Esophagus squamous epithelium (tissue), 5 donors: ENCODE measurements at places on chromosomes 4 and X.

- no peak for DNase-seq
These were observed 61.2 kb downstream of the ACOX3 start for GRCh38 chr4:8379281-8379680.

- DNase-seq: no peak
These were observed 14.9 kb downstream of the VBP1 start for GRCh38 chrX:155231163-155231562.

DNA sequence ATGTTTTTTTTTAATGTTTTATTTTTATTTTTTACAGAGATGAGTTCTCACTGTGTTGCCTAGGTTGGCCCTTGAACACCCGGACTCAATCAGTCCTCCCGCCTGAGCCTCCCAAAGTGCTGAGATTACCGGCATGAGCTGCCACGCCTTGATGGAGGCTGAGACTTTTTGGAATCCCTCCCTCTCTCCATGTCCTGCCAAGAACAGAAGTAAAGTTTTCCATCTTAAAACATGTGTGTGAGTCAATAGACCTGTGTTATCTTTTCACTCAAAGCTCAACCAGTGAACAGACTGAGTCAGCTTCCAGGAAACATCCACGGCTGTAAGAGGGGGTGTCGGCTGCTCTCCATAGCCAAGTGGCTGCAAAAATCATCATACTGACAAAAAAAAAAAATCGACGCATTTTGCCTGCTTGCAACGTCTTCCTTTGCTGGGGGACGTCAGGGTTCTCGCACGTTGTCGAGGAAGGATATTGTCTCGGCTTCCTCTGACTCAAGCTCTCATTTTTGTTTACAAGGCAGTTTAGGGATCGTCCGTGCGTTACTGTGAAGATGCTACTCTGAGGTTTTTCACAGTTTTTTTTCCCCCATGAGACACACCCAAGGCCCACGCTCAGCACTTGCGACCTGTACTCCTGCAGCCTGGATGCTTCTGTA, 10.0 kb upstream of the ASMTL start:
- DNase-seq: no peak

- DNase-seq: no peak
These were observed 11.3 kb upstream of the RTL5 start for GRCh38 chrX:72142794-72143608.

DNA sequence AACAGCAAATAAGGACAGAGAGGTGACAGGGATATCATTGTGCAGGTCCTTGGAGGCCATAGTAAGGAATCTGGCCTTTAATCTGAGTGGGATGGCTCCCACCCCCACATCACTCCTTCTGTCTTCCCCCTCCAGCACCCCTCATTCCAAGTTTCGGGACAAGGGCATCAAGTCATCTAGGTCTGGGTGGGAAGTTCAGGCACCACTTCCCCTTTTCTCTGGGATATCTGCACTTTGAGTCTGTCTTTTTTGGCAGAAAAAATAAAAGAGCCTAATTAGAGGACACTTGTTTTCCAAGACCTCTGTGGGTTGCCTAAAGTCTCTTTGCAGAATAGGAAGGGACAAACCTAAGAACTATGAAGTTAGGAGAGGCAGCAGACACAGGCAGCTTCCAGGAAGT, 60.1 kb downstream of the FUNDC1 start:
- no peak for DNase-seq

DNA sequence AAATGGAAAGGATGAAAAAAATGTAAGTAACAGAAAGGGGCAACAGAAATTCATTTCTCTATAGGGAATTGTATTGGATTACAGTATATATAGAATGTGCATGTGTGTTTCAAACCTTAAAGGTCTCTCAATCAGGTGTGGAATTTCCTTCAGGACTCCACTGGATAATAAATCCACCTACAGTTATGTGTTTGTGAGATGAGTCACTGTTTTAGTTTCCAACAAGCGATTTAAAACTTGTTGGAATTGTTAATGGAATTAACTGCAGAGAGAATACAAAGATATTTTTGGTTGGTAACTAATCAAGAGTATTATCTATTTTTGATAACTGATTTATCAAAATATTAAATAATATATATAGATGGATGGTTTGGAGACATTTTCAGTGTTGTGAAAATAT, 32.8 kb downstream of the CEP44 start:
- DNase-seq: no peak

DNA sequence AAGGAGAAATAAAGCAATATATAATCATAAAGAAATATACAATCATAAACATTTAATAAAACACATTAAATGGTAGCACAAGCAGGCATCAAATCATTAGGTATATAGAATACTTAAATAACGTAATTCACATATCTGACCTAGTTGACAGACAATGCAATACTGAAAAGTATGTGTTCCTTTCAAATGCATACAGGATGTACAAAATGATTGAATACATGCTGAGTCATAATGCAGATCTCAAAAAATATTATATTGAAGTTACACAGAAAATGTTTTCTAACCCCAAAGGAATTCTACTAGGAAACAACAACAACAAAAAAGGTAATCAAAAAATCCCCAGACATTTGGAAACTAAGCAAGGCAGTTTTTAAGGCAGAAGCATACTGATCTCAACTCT, 1072.0 kb upstream of the INTU start:
- DNase-seq: no peak

DNA sequence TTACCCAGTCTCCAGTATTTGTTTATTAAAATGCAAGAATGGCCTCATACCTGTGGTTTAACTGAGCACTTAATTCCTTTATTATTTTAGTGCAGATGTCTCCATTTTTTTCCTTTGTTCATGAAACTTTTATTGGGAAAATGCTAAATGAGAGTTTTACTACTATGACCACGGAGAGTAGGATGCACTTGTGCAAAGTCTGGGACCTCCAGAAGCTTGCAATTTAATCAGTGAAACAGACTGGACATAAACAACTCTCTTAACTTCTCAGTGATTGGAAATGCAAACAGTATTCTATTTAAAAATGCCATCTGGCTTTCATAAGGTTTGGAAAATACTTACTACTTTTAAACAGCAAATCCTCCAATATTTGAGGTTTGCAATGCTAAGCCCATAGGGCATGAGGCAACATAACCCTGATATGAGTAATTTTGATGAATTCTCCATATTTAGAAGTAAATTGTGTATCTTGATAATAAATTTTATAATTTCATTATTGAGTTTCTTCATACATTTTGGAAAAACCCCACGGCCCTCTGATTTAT, 718.7 kb upstream of the MAGEB2 start:
- no peak for DNase-seq

DNA sequence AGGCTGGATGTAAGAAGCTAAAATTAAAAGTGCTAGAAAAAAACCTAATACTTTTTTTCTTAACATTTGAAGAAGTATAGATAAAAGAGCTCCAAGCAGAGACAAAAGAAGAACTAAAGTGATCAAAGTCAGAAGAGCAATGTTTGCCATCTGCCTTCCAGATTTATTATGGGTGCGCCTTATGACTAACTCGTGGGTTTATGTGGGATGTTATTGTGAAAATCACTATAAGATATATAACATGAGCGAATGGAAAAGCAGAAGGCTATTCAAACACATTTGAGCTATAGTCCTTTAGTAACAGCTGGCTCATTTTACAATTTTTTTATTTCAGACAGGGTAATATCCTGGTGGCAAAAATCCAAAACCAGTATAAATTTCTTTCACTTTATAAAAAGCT, 1040.7 kb downstream of the RAPGEF2 start:
- DNase-seq: no peak

DNA sequence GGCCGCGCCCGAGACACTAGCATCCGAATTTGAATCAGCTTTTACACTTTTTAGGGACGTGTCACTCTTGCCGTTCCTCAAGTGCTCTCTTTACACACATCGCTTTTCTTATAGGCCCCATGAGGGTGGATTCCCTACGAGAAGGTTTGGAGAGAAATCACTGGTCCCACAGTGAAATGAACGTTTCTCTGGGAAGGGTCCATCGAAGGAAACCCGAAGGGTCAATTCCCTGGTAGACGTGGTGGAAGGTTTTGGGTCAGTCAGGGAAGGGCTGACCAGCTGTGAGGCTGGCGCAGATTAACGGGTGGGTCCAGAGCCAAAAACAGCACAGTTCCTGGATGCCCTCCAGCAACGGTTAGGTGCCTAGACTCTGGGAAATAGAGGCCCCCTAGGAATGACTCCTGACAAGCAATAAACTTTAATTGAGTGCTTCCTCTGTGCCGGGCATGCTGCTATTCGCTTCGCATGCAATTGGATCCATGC, 35.9 kb downstream of the ETDC start:
- no peak for DNase-seq

DNA sequence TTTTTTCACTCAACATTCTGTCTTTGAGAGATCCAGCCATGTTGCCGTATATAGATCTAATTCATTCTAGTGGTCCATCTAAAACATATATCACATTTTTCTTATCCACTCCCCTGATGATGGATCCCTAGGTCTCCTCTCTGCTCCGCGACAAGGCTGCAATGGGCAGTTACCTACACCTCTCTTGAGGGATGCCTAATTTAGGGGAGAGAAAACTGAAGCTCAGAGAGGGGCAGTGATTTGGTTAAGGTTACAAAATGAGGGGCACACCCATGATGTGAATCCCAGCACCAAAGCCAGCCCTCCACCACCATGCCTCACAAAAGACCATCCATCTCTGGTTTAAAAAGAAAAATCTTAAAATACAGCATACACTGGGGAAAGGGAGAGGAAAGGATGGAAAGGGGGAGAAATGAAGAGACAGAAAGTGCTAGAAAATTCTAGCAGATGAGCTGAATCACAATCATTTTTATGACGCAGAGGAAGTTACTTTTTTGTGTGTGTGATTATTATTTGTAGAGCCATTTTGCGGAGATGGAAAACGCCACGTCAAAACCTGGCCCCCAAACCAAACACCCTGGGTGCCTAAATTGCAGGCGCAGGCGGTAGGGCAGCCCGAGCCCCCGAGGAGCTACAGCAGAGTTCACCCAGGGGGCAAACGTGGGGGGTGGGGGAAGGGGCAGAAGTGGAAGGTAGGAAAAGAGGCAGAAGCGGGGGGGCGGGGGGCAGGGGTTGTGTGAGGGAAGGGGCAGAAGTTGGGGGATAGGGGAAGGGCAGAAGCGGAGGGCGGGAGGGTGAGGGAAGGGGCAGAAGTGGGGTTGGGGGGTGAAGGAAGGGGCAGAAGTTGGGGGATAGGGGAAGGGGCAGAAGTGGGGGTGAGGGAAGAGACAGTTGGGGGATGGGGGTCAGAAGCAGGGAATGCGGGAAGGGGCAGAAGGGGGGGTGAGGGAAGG, 1.3 kb upstream of the TSPYL2 start:
- no peak for DNase-seq

DNA sequence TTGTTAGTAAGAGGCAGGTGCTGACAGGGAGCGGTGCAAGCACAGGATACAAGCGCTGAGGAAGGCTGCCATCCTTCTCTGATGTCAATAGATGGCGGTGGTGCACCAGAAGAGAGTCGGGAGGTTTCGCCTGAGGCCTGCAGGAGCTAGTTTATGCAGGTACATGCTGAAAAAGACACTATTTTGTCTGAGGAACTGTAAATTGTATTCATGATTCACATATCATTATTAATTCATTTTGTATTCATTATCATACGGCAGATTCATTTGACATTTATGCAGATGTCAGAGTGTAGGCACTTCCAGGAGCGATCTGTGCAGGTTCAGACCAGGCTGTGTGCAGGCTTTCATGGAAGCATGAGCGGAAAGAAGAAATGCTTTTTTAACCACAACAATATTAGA, 824.0 kb downstream of the STIM2 start:
- no peak for DNase-seq

- no peak for DNase-seq
These were observed 180.4 kb downstream of the SLIT2 start for GRCh38 chr4:20432088-20432487.

- DNase-seq: no peak
These were observed 3.1 kb upstream of the CSN3 start for GRCh38 chr4:70239131-70239883.

DNA sequence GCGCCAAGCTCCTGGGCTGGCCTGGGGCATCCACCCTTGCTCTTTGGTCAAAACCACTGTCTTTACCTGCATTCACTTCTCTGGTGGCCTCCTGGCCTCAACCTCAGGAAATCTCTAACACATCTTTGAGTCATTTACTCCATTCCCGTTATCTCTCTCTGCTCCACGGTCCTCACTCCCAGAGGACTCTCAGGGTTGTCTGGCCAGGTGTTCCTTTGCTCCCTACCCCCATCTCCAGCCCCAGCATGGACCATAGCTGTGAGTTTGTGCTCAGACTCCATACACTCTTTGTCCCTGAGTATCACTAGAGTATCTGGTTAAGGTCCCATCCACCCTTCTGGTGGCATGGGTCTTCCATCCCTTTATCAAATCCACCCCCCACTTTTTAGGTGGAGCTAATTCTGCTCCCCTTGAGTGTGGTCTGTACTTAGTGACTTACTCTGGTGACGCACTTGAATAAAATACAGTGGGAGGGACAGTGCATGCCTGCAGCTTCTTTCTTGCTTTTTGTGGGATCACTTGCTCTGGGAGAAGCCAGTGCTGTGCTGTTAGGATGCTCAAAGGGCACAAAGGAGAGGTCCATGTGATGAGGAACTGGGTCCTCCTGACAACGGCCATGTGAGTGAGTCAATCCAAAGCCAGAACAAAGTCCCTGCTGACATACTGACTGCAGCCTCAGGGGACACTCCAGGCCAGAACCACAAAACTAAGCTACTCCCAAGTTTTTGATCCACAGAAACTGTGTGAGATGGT, 44.3 kb downstream of the IGFBP7 start:
- DNase-seq: no peak

GRCh38 chr4:56158483-56158882, 209.7 kb downstream of the CEP135 start:
- no peak for DNase-seq

GRCh38 chrX:148380107-148380506, 120.3 kb upstream of the AFF2 start:
- no peak for DNase-seq

- no peak for DNase-seq
These were observed 382.3 kb upstream of the HTR2C start for GRCh38 chrX:114201622-114202021.

GRCh38 chrX:56986138-56986537, 9.2 kb downstream of the SPIN3 start:
- DNase-seq: no peak

- DNase-seq: no peak
These were observed 447 bp downstream of the PDZD11 start for GRCh38 chrX:70289168-70289792.

DNA sequence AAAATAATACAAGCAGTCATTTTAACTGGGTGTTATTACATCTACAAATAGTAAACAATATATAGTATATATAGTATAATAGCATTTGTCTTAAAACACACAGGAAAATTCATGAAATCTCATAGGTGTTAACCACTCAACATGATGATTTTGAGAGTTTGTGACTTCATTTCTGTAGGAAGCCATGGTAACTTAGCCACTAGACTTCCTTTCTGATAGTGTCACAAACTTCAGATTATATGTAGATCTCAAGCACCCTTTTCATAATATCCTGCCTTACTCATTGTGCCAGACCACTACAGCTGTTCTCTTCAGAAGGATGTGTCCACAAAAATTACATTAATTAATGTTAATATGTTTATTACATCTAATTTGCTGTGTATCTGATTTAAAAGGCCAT, 1250.6 kb downstream of the ADGRL3 start:
- DNase-seq: no peak

- no peak for DNase-seq
These were observed 968 bp downstream of the GPRIN3 start for GRCh38 chr4:89306486-89307177.
